ENCODE measurements at places on chromosomes 12 and 14.

DNA sequence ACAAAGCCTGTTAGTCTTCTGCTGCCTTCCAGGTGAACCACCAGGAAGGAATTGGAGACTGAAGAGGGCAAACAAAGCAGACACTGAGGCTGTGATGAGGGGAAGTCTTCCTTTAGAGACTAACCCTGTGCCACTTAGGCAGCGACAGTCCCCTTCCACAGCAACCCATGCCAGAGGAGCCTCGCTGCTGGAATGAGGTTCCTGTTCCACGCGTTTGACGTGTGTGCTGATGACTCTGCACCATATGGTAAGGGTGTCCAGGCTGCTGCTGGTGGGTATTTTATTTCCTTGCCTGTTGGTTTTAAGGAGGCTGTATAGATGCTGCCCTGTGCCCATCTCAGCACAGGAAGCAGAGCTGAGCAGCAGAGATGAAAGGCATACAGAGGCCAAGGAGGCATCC is 361.9 kb upstream of the FKBP4 start:
- DNase-seq, result no peak

- no peak for DNase-seq
These were observed 82.5 kb upstream of the KICS2 start for GRCh38 chr12:64304571-64304970.

- no peak for DNase-seq
These were observed 24.2 kb upstream of the STXBP6 start for GRCh38 chr14:25074099-25074685.

GRCh38 chr14:69860221-69860620 is 19.0 kb upstream of the SMOC1 start:
- no peak for DNase-seq

DNA sequence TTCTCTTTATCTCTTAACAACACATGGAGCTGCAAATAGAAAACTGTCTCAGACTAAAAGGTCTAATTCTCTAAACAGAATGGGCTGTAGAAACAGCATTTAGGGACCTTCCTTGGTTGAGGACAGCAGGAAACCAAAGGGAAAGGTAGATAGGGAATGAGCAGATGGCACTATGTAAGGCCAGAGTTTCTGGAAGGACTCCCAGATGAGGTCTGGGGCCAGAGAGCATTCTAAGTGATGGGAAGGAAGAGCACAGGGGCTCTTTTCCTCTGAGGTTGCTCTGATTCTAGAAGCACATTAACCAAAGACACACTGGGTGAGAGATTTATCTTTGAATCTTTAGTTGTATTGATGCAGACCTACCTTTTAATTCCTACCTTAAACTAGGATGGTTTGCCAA is 79.4 kb downstream of the TPH2 start:
- DNase-seq, result no peak

- peak; percentile 86 for DNase-seq
These were observed 89.1 kb upstream of the STAC3 start for GRCh38 chr12:57340104-57340503.

GRCh38 chr14:76784266-76784874 is 23.1 kb downstream of the VASH1 start:
- DNase-seq, result no peak

DNA sequence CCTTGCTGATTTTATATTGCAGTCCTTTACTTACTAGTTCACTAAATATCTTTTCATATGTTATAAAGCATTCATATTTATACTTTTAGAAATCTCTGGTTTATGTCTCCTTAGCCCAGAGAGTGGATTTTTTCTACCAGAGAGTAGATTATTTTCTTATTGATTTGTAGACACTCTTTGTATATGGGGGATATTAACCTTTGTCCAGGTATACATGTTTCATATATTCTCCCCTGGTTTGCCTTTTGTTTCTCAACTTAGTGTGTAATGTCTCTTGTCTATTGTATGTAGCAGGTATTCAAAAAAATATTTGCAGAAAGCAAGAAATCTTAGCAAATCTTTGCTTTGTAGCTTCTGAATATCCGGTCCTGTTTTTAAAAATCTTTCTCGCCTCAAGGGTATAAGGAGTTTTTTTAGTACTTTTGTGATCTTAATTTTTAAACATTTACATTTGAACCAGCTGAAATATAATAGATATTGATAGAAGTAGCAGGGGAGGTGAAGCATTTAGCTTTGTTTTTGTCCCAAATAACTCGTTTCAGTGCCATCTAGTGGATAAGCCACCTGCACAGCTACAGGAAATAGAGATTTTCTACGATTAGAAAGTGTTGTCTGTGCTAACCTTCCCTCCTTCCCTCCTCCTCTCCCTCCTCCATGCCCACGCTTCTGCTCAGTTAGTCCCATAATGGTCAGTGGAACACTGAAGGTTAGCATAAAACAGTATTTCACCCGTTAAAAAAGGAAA is 97.0 kb downstream of the PHETA1 start:
- no peak for DNase-seq

DNA sequence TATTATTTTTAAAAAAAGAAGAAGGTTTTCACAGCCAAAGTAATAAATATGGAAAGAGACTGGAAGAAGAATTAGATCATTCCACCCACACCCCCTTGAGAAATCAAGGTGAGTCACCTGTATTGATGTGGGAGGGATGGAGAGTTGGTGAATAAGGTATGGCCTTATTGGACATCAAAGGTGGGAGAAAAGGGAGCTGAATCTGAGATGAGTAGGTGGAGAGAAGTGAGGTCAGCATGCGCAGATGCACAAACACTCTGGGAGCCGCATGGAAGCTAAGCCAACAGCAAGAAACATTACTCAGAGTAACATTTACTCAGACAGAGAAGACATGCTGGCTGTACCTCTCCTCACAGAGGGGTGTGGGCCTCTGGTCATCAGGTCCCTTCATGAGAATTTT is 113.1 kb upstream of the FOXG1 start:
- DNase-seq, result peak; percentile 56

DNA sequence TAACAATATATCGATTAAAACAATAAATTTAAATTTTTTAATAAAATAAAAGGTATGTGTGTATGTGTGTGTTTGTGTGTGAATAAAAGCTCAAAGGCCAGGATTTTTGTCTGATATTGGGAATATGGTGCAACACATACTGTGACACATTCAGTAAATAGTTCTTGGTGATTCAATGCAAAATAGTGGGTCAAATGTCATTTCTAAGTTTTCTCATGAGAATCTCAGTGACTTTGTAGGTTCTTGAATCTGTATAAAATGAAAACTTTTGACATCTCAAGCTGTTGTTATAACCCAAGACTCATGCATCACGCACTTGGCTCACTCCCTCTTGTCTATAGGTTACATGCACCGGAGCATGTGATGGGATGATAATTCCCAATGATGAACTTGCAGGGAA is 16.2 kb upstream of the MED6 start:
- no peak for DNase-seq
